ENCODE measurements at places on chromosomes 2 and 18. TPM values are rescaled to one million over a fixed set of nuclear protein-coding genes. Genes with fewer than 3 reads are reported as not detected.

- no peak for DNase-seq
Observed at GRCh38 chr18:11379660-11380059, 229.7 kb upstream of the SLC35G4 start.

DNA sequence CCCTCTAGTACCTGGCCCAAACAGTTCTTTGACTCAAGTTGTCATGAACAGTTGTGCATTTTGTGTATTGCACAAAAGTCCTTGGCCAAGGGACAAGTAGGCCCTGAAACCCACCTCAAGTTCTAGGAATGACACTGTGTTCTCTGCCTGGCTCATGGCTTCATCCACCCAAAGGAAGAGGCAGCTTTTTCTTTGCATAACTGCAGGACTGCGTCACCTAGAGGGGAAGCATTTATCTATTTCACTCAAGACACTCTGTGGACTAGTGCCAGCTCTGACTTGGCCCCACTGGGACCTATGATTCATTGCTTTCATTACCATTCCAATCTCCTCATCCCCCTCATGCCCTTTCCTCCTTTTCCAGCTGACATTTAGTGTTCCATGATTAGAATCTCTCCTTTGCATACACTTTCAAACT is 119.3 kb upstream of the SIX2 start:
- no peak for DNase-seq

The FAM237A gene
- not detected for polyA plus RNA-seq

DNA sequence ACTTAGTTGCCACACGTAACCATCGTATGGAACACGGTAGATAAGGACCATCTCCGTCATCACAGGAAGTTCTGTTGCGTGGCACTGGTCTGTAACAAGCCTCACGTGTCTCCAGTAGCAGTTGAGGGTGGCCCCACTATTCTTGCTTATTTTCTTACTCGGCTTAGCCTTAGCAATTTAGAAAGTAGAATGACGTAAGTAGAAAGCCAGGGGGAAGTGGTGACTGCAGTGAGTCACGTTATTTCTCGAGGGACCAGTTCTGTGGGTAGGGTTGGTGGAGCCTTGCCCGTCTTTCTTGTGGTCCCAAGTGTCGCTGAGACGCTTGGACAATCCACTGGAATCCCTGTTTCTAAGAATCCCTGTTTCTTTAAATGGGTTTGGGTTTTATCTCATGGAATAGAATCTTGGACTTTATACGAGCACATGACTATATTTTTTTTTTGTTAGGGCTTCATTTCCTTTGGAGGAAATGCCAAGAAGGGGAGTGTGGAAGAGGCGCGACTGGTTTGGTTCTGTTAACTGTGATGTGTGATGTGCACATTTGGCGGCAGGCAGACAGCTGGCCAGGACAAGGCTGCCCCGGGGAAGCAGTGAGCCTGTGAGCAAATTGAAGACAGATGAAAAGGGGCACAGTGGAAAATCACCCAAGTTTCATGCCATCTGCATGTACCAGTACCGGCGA is 96.2 kb downstream of the CABLES1 start:
- DNase-seq, result no peak
